ENCODE measurements at places on chromosomes 4 and X.

- no peak for DNase-seq
These were observed 326.7 kb upstream of the PITX2 start for GRCh38 chr4:110949542-110949941.

- no peak for DNase-seq
These were observed 32.0 kb downstream of the ARSJ start for GRCh38 chr4:113947484-113947883.

- DNase-seq = no peak
These were observed 538.3 kb upstream of the GALNT7 start for GRCh38 chr4:172630280-172630679.

DNA sequence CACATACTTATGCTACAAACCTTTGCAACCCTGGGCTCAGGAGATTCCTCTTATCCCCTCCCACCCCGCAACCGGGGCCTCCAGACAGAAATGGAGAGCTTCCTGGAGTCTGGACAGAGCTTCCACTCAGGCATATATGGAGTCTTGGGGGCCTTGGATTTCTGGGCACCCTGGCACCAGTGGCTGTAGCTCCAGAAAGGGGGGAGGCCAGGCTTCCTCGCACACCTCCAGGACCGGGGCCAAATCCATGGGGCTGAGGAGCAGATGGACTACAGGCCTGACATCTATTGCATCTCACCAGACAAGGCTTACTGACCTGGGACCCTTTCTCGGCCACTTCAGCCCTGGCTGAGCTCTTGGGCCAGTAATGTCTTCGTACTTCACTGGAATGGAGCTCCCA is 143.3 kb downstream of the DKK2 start:
- no peak for DNase-seq

GRCh38 chrX:9164533-9165426 is 130.9 kb upstream of the FAM9B start:
- no peak for DNase-seq

- no peak for DNase-seq
These were observed 81.7 kb upstream of the CHRDL1 start for GRCh38 chrX:110877326-110877725.

- DNase-seq = no peak
These were observed 615.4 kb downstream of the MID1IP1 start for GRCh38 chrX:39416547-39417260.

DNA sequence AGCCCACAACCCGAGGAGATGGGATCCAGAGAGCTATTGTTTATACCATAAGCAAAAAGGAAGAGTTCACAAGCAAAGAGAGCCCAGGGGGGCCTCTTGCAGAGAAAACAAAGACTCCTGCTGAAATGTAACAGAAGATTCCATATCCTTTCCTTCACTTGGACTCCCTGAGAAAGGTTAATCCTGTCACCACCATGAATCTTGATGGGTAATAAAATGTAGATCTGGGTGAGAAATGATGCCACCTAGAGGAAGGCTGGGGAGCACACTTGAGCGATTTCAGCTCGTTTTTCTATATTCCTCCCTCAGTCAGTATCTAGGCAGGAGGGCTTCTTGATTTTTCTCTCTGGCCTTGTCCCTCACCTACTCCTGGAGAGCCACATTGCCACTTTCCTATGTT is 10.2 kb upstream of the KCNE5 start:
- no peak for DNase-seq

- no peak for DNase-seq
These were observed 317.6 kb downstream of the BCOR start for GRCh38 chrX:39779952-39780783.

DNA sequence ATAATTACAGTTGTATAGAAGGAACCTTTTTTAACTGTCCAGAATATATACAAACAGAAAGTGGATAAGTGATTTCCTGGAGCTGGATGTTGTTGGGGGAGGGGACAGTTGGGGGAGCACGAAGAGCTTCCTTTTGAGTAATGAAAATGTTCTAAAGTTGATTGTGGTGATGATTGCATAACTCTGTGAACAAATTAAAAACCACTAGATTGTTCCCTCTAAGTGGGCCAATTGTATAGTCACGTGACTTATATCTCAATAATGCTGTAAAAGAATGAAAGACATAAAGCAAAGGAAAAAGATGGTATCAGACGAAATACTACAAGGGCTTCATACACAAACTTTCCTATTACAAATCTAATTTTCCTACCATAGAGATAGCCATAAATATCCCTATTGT is 2.7 kb downstream of the CT55 start:
- DNase-seq = no peak

- no peak for DNase-seq
These were observed 156.4 kb upstream of the BOD1L1 start for GRCh38 chr4:13783800-13784411.

DNA sequence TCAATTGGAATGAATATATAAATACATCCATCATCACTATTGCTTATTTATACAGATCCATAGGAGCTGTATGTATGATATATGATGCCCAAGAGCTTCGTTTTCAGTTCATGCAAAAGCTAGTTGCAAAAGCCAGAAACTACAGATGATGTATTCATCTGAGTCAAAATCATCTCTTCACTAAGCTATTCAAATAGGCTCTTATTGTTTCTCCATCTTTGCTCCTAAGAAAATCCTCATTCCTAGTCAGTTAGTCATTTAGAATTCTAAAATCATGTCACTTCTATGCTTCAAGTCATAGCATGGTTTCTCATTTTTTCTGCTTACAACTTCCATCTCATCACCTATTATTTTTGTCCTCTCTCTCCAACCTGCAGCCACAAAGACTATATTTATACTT is 300.1 kb upstream of the TRAM1L1 start:
- no peak for DNase-seq

- no peak for DNase-seq
These were observed 37.1 kb downstream of the SMARCAD1 start for GRCh38 chr4:94244829-94245185.

GRCh38 chr4:153000076-153000420 is 63.9 kb downstream of the FHDC1 start:
- DNase-seq = no peak

- DNase-seq = no peak
These were observed 1.8 kb downstream of the KLF3 start for GRCh38 chr4:38665551-38666411.

DNA sequence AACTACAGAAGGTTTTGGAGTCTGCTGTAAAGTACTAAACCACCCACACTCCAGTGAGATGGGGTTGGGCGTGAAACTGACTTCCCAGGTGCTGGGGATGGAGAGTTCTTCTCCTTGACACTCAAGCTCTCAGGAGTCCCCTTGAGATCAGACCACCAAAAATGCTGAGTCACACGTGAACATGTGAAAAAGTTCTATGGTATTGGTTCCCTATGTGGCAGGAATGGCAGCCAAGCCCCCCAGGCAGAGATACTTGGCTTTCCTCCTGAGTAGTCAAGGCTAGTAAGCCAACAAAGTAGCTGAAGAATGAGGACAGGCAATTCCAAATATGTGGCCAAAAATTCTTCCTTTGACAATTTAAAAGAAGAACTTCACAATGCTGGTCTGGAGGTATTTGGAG is 222.0 kb upstream of the ADAMTS3 start:
- no peak for DNase-seq

DNA sequence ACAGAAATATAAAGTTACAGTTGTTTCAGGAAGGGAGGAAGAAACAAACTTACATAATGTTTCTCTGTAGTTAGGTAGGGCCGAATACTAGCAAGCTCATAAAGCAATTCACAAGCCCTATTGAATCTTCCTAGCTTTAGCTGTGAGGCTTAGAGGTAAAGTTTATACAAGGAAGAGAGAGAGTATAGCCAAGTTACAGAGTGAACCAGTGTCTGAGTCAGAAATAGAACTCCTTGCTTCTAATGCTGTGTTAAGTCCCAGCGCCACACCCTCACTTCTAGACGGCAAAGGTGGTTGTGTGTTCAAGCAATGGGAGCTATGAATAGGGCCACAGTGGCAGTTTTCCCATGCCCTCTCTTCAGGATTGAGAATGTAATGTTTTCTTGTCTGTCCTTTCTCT is 6.1 kb downstream of the LPAR4 start:
- DNase-seq = no peak

DNA sequence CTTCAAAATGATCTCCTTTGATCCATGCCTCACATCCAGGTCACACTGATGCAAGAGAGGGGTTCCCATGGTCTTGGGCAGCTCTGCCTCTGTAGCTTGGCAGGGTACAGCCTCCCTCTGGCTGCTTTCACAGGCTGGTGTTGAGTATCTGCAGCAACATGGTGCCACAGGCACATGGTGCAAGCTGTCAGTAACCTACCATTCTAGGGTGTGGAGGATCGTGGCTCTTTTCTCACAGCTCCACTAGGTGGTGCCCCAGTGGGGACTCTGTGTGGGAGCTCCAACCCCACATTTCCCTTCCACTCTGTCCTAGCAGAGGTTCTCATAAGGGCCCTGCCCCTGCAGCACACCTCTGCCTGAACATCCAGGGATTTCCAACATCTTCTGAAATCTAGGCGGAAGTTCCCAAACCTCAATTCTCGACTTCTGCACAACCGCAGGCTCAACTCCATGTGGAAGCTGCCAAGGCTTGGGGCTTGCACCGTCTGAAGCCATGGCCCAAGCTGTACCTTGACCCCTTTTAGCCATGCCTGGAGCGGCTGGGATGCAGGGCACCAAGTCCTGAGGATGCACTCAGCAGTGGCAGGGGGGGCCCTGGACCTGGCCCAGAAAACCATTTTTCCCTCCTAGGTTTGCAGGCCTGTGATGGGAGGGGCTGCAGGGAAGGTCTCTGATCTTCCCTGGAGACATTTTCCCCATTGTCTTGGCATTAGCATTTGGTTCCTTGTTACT is 137.8 kb upstream of the NUDT6 start:
- DNase-seq = no peak
